ENCODE measurements at places on chromosomes 4 and X. TPM values are rescaled to one million over a fixed set of nuclear protein-coding genes. Genes with fewer than 3 reads are reported as not detected.

The DSPP gene
- total RNA-seq, result not detected

DNA sequence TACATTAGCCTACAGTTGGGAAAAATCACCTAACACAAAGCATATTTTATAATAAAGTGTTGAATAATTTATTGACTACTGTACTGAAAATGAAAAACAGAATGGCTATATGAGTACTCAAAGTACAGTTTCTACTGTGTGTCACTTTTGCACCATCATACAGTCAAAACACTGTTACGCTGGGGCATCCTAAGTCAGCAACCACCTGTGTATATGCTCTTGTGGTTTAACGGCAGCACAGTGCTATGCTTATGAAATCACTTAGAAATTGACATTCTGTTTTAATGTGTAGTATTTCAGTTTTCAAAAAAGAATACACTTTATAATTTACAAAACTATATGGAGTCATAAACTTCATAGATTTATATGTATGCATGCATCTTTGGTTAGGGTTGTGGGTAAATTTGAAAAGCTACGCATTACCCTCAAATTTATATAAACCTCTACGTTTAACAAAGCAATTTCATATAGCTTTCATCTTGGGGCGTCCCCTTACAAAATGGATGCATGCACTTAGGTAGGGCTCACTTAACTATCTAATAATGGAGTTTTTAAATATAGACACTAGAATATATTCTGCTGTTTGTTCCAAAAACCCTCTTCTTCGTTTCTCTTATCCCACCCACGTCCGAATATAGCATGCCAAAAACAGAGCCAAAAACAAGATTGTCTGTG lies 690 bp upstream of the NEIL3 start:
- DNase-seq, result no peak

DNA sequence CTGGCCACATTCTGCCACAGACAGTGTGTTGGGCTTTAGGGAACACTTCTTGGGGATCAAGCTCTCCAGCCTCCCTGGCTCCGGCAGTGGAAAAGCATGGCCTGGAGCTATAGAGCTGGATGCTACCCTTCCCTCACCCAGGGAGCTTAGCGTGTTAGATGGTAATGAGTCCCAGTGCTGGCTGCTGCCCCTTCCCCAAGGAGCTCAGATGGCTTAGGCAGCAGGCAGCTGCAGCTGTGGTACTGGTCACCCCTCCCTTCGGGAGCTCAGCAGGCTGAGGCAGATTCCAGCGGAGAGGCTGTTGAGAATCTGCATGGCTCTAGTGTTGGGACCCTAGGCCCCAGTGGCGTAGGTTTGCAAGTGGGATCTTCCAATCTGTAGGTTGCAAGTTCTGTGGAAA lies 19.5 kb downstream of the TMEM144 start:
- peak; percentile 37 for DNase-seq

DNA sequence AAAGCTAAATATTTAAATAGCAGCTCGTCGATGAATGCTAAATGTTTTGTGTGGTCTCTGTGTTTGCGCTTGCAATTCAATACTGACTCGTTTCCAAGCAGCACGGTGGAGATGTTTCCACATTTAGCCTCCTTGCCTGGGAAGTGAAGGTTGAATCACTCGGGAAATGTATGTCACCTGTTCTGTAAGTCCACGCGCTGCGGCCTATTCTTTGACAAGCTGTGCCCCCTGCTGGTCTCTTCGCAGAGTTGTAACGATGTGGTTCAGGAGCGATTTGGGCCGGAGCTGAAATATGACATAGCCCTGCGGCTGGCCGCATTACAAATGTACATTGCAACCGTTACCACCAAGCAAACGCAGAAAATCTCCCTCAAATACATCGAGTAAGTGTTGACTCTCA lies 89.6 kb upstream of the PRPS2 start:
- peak; percentile 53 for DNase-seq

The PPP4R3C gene
- not detected for total RNA-seq

- DNase-seq, result no peak
These were observed 28.0 kb upstream of the ATP6AP2 start for GRCh38 chrX:40552768-40553167.

DNA sequence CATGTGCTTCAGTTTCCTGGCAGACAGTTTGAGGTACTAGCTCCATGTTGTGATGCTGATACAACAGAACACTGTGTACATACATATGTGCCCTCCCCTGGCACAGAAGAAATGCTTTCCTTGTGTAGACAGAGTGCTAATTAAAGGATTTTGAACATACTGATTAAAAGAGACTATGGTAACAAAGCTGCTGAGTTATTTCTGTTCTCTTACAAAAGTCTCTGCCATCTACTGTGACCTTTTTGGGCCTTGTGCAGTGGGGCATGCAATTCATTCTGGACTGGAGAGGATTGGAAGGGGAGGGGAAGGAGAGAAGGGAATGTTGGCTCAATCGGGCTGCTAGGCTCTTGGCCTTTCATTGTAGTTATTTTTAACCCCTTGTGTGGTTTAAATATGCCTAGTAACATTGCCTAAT lies 6.0 kb downstream of the PDLIM5 start:
- DNase-seq, result no peak

The MAMLD1 gene
- total RNA-seq, result 0.53 TPM

The KLF8 gene
- total RNA-seq, result 7.7 TPM

DNA sequence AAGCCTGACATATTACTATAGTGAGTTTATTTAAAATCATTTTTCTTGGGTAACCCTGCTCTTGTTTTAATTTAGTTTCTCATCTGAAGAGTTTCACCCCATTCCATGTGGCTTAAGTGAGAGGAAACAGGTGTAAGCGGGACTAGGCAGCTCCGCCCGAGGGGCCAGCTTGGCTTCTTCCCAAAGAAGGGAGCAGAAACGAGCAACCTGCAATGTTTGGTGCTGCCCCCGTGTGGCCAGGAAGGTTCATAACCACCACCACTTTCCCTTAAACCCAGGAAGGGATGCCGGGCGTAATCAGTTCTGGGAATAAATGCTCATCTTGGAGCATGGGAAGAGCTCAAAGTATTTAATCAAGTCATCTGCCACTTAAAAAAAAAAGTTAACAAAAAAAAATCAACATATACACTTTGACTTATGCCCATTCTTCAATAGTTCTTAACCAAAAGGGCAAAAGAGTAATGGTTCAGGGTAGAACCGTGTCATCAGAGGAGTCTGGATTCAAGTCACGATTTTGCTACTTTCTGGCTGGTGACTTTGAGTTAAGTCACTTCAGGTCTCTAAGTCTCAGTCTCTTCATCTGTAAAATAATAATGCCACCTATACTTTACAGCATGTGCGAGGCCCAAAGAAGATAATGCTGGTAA lies 147.9 kb downstream of the NSUN7 start:
- DNase-seq, result peak; percentile 82

DNA sequence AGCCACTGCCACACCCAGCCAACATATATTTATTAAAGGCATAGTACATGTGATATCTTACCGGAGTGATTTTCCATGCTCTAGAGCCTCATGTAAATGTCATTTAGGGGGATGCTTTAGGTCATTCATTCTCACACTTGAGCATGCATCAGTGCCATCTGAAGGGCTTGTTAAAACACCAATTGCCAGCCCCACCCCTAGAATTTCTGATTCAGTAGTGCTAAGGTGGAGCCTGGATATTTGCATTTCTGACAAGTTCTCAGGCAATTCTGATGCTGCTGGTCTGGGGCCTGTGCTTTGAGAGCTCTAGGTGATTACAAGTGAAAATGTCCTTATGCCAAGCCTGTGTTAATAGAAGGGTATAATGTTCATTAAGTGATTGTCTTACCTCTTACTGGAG lies 107.7 kb downstream of the PHEX start:
- no peak for DNase-seq

The HSFX2 gene
- total RNA-seq, result not detected

GRCh38 chr4:71141125-71141524 lies 147.7 kb downstream of the DCK start:
- no peak for DNase-seq

DNA sequence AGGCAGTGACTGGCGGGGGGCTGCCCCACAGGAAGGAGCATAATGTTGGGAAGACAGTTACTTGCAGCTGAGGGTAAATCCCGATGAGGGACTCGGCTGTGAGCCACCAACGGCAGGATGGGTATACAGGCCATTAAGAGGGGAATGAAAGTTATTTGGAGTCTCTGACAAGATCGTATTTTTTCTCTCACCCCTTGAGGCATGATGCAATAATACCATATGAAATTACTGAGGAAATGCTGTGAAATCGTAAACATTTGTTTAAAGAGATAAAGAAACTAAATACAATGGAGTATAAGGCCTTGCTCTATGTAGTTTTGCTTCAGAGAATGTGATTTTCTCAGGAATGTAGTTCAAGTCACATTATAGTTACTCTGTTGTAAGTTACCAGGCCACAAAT lies 12.7 kb downstream of the IL1RAPL1 start:
- no peak for DNase-seq

DNA sequence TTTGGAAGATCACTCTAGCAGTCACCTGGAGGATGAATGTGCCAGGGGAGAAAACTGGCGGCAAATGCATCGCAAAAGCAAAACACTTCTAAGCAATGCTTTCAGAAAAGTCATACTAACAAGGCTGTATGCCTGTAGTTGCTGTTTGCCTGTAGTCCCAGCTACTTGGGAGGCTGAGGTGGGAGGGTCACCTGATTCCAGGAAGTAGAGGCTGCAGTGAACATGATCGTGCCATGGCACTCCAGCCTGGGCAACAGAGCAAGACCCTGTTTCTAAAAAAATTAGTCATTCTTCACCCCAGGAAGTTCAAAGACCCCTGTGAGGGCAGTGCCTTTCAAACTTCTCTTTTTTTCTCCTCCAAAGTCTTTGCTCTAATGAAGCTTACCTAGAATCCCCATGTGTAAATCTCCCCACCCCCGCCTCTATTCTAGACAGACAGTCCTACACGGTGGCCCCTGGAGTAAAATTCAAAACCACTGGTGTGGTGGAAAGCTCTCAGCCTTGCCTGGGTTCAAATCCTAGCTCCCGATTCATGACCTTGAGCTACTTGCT lies 5.5 kb downstream of the SOWAHD start:
- DNase-seq, result no peak

- peak; percentile 52 for DNase-seq
These were observed 23.1 kb upstream of the DHRSX start for GRCh38 chrX:2523911-2524310.

GRCh38 chr4:21819086-21819485 lies 129.5 kb downstream of the KCNIP4 start:
- DNase-seq, result no peak

DNA sequence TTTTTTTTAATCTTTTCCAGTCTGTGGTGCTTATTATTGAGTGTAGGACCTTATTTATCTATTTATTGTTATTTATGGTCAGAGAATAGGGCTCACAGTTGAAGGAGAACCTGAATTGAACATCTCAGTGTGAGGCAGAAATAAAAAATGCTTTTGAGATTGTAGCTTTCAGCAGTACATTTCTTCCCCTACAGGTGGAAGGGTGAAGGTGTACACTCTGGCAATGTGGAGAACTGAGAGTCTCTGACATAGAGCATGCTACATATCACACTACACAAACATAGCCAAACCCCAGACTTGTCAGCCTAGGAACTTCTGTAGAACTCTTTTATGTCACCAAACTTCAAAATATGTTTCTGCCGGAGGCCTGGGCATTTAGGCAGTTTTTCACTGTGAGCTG lies 140.2 kb downstream of the STIM2 start:
- no peak for DNase-seq

The AR gene
- 3.5 TPM for total RNA-seq

GRCh38 chr4:175386776-175387507 lies 425.1 kb downstream of the GPM6A start:
- DNase-seq, result peak; percentile 56

The GAGE12E gene
- not detected for total RNA-seq

- DNase-seq, result peak; percentile 42
These were observed 6.3 kb downstream of the KLF3 start for GRCh38 chr4:38670109-38670901.
